Suprapubic skin (tissue), 4 donors: ENCODE measurements at places on chromosomes 6 and 20. TPM values are rescaled to one million over a fixed set of nuclear protein-coding genes. Genes with fewer than 3 reads are reported as not detected.

Gene BHLHE23
- not detected for total RNA-seq

GRCh38 chr6:87220997-87221396 is 65.6 kb downstream of the ZNF292 start:
- no peak for DNase-seq
- no peak overlapping the region for H3K27ac ChIP-seq
- H3K4me1 ChIP-seq = no peaks in the 10 kb centered on the region

Gene MCCD1
- total RNA-seq = not detected

GRCh38 chr6:7532232-7532631 is 9.2 kb upstream of the DSP start:
- peak overlapping the region; percentile 84 for H3K27ac ChIP-seq
- peak overlapping the region; percentile 6 for H3K4me3 ChIP-seq

- H3K4me1 ChIP-seq = peaks cover 10% of the 10 kb centered on the region
- H3K27me3 ChIP-seq = peaks cover 5% of the 10 kb centered on the region
- no peak overlapping the region for H3K4me3 ChIP-seq
- no peaks in the 10 kb centered on the region for H3K36me3 ChIP-seq
- no peak overlapping the region for H3K27ac ChIP-seq
Measured at GRCh38 chr20:1968964-1969363, 24.9 kb downstream of the PDYN start.

Gene CRISP3
- 22.7 TPM for total RNA-seq
